GM13976 (cell line): ENCODE measurements at places on chromosomes 5 and 9.

- no peak for DNase-seq
Observed at GRCh38 chr9:96599298-96599697, 20.3 kb downstream of the CDC14B start.

DNA sequence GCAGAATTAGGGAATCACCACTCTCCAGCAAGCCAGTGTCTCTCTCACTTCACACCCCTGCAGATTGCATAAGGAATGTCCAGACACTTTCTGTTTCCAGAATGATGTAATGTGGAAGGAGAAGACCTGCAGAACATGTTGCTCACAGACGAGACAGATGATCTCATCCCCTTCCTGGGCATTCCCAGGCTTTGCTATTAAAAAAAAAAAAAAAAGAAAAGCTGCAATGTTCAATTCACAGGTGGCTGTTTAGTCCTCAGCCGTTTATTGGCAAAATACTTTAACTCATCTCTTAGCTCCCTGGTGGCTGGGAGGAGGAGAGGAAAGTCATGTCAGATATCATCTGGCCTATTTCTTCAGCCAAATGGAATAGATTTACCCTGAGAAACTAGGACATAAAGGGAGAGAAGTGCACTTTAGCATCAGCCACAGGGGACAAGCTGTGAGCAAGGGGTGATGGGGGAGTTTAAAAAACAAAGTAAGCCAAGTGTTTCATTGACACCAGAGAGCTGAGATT is 95.9 kb upstream of the TNC start:
- DNase-seq = no peak

- DNase-seq = no peak
Observed at GRCh38 chr5:134777366-134777765, 18.8 kb downstream of the DDX46 start.

DNA sequence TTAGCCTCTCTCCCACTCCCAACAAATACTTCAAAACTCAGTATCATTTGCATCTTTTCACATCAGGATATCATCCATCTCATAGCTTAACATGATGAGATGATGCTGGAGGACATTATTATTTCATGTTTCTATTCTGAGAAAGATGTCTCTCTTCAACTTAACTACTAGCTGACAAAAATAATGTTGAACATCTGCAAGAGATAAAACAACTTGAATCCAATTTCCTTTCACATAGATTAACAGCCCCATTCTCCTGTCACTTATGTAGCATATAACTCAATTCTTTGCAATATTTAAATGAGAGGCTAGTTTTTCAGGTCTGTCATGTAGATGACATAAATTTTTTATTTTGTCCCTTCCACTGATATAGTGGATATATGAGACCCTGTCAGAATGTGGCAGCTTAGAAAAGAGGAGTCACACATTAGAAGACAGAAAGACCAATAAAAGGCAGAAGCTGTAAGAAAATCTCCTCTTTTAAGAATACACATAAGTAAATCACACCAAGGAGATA is 239.2 kb upstream of the KIF2A start:
- DNase-seq = no peak

GRCh38 chr9:21761309-21761901 is 41.0 kb upstream of the MTAP start:
- peak; percentile 1 for DNase-seq

- no peak for DNase-seq
Observed at GRCh38 chr5:123429993-123430392, 6.8 kb upstream of the CEP120 start.

DNA sequence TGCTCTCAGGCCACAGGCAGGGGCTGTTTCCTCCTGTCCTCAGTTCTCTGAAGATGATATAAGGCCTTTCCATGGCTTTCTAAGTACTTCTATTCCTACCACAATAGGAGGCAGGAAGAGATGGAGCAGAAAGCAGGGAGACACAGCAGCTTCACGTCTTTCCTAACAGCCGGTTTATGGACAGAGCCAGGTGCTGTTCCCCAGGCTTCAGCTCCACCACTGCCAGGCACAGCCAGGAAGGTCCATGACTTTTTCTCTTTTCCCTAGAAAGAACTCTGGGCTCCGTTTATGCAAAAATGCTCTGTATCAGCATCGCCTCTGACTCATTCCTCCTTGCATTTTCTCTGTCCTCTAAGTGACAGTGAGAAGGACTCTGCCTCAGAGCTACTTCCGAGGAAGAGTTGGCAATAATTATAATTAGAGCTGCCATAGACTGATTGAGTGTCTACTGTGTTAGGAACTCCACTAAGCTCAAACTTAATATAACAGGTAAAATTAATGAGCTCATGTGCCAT is 478.5 kb downstream of the RASEF start:
- DNase-seq = no peak

- DNase-seq = no peak
Observed at GRCh38 chr9:103985077-103985476, 109.0 kb upstream of the SMC2 start.

DNA sequence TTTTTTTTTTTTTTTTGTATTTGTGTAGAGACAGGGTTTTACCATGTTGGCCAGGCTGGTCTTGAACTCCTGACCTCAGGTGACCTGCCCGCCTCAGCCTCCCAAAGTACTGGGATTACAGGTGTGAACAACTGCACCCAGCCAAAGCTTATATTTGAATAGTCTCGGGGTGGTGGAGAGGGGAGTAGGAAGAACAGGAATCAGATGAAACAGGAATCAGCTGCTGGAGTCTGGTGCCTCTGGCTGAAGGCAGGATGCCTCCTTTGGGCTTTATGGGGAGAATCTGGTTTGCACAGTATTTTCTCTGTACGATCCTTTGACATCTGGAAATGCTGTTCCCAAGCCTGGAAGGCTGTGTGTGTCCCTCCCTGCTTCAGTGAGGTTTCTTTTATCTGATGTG is 10.9 kb downstream of the C5orf52 start:
- DNase-seq = no peak

GRCh38 chr5:12876541-12877298 is 972.5 kb upstream of the CTNND2 start:
- DNase-seq = no peak

GRCh38 chr5:95554331-95554646 is 488 bp downstream of the SKIC3 start:
- DNase-seq = no peak

DNA sequence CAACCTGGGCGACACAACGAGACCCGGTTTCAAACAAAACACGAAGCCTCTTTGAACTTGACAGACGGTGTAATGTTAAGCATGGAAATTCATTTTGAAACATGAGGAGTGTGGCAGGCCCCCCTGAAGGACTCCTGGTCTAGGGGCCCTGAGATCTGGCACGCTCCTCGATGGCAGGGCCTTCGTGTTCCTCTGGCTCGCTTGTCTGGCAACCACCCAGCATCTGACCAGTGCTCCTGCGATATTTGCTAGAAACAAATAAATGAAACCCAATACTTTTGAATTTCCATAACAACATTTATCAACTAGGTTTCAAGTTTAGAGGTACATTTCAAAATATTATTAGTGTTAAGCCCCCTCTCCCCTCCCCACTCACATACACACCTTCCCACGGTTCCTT is 193.0 kb downstream of the ERCC6L2 start:
- no peak for DNase-seq

GRCh38 chr9:114080773-114081440 is 2.8 kb upstream of the AMBP start:
- no peak for DNase-seq

GRCh38 chr5:51382521-51383130 is 622 bp upstream of the ISL1 start:
- DNase-seq = no peak

- no peak for DNase-seq
Observed at GRCh38 chr9:135608294-135608998, 30.9 kb downstream of the GLT6D1 start.

GRCh38 chr9:13491493-13492424 is 212.3 kb upstream of the MPDZ start:
- DNase-seq = no peak

GRCh38 chr5:171834461-171834860 is 48.8 kb downstream of the SMIM23 start:
- DNase-seq = no peak

DNA sequence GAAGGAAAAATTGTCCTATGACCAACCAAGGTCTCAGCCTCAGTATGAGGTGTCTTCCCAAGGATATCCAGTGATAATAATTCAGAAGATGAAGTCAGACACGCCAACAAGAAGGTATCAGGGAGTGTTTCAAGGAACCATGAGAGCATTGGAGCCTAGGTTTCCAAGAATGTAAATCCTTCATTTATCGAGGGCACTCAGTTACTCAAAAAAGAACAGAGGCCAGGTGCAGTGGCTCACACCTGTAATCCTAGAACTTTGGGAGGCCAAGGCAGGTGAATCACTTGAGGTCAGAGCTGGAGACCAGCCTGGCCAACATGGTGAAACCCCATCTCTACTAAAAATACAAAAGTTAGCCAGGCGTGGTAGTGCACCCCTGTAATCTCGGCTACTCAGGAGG is 70.8 kb downstream of the PLAC8L1 start:
- DNase-seq = no peak

GRCh38 chr5:103373597-103374472 is 115.3 kb downstream of the MACIR start:
- DNase-seq = no peak
